NCI-H774 (cell line): ENCODE measurements at places on chromosomes 7 and 10.
A peak's percentile ranks its signal among the peaks of the same experiment; 100 is the strongest.

DNA sequence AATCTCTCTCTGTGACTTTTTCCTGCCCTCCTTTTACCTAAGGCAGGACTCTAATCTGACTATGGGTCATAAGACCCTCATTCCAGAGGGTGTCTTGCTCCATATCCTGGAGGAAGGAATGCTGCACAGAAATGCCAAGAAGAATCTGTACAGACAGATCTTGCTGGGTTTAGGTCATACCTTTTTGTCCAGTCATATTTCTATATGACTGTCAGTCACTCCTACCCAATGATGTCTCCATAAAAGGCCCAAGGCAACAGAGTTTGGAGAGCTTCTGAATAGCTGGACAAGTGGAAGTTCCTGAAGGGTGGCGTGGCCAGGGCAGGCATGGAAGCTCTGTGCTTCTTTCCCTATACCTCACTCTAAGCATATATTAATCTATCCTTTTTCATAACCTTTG lies 47.5 kb downstream of the FEZF1 start:
- no peak for DNase-seq

GRCh38 chr7:74355091-74355490 lies 65.9 kb downstream of the CLIP2 start:
- no peak for DNase-seq

- DNase-seq = no peak
Observed at GRCh38 chr7:90828601-90829000, 232.5 kb downstream of the CDK14 start.

DNA sequence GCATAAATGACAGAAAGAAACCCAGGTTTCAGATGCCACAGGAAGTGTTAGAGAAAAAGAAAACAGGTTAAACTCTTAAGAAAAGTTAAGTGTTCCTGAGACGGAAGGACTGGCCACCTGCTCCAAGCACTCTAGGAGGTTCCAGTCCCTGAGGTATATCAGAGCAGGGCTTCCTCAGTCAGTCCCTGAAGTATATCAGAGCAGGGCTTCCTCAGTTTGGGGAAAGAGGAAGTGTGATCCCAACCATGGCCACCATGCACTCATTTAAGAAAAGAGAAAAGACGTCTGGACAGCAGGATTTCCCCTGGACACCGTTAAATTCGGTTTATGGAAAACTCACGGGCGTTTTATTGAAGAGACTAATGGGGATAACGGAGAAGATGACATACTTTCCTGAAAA lies 133.4 kb upstream of the PFKP start:
- no peak for DNase-seq

DNA sequence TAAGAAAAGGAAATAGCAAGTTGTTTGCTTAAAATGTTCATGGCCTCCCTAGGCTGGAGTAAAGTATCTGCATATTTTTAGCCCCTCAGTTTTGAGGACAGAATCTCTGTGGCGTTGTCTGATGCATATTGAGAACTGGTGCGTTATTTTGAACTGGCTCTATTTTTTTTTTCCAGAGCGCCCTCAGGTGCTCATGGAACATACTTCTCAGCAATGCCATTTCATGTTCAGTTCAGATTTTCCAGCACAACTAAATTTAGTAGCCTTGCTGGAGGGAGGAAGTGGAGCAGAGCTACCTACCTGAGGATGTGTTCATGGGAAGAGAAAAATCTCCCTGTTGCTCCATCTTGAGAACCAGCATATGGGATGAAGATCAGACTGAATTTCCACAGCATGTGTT lies 870.5 kb downstream of the LRMDA start:
- peak; percentile 14 for DNase-seq

DNA sequence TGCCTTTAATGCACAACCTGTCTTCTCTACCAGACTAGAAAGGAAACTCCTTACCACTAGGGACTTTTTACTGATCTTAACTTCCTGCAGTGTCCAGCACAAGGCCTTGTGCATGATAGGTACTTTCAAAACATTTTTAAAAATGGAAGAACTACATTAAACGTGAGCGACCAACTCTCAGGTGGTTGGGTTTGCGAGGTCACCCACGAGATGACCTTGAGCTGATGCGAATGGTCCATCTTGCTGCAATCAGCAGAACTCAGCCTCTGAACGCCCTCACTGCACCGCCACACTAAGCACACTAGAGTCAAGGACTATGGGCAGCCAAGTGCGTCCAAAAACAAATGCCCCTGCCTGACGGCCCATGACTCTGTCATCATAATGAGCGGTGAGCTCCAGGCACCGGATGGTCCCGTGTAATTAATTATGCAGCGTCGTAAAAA lies 34.9 kb upstream of the PTF1A start:
- no peak for DNase-seq

- DNase-seq = no peak
Observed at GRCh38 chr10:88841316-88842111, 10.1 kb downstream of the ANKRD22 start.

DNA sequence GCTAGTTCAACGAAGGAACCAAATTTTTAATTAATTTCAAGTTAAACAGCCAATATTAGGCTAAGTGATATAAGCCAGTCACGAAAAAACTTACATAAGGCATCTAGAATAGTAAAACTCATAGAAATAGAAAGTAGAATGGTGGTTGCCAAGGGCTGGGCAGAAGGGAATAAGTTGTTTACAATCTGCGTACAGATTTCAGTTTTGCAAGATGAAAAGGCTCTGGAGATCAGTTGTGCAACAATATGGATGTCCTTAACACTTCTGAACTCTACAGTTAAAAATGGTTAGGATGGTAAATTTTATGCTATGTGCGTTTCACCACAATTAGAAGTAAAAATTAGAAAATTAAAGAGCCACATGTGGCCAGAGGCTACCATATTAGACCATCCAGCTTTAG lies 13.3 kb downstream of the SCRN1 start:
- no peak for DNase-seq

DNA sequence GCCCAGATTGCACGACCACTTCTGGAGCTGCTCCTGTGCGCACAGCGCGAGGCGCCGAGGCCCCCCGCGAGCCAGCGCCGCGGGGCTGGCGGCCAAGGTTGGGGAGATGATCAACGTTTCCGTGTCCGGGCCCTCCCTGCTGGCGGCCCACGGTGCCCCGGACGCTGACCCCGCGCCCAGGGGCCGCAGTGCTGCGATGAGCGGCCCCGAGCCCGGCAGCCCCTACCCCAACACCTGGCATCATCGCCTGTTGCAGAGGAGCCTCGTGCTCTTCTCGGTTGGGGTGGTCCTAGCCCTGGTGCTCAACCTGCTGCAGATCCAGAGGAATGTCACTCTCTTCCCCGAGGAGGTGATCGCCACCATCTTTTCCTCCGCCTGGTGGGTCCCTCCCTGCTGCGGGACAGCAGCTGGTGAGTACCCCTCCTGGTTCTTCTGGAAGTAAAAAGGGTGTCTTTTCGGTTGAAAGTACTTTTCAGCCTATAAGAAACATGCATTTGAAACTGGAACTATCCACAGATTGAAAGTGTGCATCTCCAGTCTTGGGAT lies 683 bp downstream of the INSIG1 start:
- no peak for DNase-seq

- peak; percentile 10 for DNase-seq
Observed at GRCh38 chr10:42932735-42933447, 144.0 kb upstream of the RET start.
